Naive thymus-derived CD8-positive, alpha-beta T cell (primary cell): ENCODE measurements at places on chromosomes 12 and 14. TPM values are rescaled to one million over a fixed set of nuclear protein-coding genes. Genes with fewer than 3 reads are reported as not detected.
A peak's percentile ranks its signal among the peaks of the same experiment; 100 is the strongest.

GRCh38 chr12:32686340-32686739 is 7.2 kb downstream of the DNM1L start:
- no peaks in the 10 kb centered on the region for H3K36me3 ChIP-seq
- H3K27ac ChIP-seq, result no peak overlapping the region
- no peak for DNase-seq
- H3K4me1 ChIP-seq, result peaks cover 30% of the 10 kb centered on the region
- no peak overlapping the region for H3K4me3 ChIP-seq

P3H3 gene
- total RNA-seq, result 9.7 TPM

- H3K27ac ChIP-seq, result no peak overlapping the region
- no peak for DNase-seq
- peaks cover 9% of the 10 kb centered on the region for H3K4me1 ChIP-seq
- H3K36me3 ChIP-seq, result peaks cover 28% of the 10 kb centered on the region
- H3K4me3 ChIP-seq, result no peak overlapping the region
Observed at GRCh38 chr14:57413849-57414248, 23.5 kb downstream of the NAA30 start.

CDKL1 gene
- total RNA-seq, result 3.9 TPM

GRCh38 chr14:50225974-50226297 is 5.4 kb downstream of the SOS2 start:
- no peaks in the 10 kb centered on the region for H3K27me3 ChIP-seq
- H3K4me1 ChIP-seq, result peaks cover 64% of the 10 kb centered on the region
- no peak overlapping the region for H3K4me3 ChIP-seq
- H3K27ac ChIP-seq, result peak overlapping the region; percentile 95
- H3K36me3 ChIP-seq, result no peaks in the 10 kb centered on the region

DNA sequence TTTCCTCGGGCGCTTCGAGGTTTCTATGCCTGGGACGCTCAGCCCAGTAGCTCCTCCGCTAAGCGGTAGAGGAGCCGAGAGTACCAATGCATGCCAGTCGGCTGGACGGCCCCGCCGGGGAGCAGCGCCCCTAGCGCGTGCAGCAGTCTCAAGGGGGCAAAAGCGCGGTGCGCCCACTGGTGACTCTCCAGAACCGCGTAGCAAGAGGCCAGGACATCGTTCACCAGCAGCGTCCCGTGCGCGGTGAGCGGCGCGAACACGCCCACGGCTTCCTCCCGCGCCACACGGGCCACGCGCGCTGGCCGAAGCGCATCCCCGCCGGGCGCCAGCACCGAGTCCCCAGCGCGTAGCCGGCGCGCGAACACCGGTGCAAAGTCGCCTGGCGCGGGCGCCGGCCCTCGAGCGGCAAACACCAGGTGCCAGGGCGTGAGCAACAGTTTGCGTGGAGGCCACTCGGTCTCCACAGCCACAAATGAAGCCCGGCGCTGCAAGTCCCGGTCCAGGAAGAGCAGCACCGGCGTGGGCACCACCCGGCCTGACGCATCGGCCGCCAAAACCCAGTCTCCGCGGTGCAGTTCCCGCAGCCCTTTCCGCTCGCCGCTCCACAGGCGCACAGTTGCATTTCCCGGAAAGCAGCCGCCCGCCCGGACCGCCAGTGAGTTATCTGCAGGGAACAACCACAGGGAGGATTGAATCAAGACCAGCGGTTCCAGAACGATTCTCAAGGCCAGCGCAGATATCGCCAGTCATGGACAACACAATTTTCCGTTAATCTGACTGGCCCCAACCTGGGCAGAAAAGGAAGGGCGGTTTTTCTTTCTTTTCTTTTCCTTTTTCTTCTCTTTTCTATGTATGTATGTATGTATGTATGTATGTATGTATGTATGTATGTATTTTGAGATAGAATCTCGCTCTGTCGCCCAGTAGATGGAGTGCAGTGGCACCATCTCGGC is 4.5 kb downstream of the DHH start:
- peaks cover 63% of the 10 kb centered on the region for H3K4me1 ChIP-seq
- no peaks in the 10 kb centered on the region for H3K36me3 ChIP-seq
- DNase-seq, result no peak
- H3K27me3 ChIP-seq, result peaks cover 64% of the 10 kb centered on the region
- H3K27ac ChIP-seq, result no peak overlapping the region
- peak overlapping the region; percentile 80 for H3K4me3 ChIP-seq

GRCh38 chr12:107545737-107546353 is 139.8 kb upstream of the PWP1 start:
- H3K4me3 ChIP-seq, result no peak overlapping the region
- peaks cover 50% of the 10 kb centered on the region for H3K36me3 ChIP-seq
- no peaks in the 10 kb centered on the region for H3K27me3 ChIP-seq
- no peak for DNase-seq
- H3K27ac ChIP-seq, result peak overlapping the region; percentile 86

PTGES3 gene
- total RNA-seq, result 179 TPM

DNA sequence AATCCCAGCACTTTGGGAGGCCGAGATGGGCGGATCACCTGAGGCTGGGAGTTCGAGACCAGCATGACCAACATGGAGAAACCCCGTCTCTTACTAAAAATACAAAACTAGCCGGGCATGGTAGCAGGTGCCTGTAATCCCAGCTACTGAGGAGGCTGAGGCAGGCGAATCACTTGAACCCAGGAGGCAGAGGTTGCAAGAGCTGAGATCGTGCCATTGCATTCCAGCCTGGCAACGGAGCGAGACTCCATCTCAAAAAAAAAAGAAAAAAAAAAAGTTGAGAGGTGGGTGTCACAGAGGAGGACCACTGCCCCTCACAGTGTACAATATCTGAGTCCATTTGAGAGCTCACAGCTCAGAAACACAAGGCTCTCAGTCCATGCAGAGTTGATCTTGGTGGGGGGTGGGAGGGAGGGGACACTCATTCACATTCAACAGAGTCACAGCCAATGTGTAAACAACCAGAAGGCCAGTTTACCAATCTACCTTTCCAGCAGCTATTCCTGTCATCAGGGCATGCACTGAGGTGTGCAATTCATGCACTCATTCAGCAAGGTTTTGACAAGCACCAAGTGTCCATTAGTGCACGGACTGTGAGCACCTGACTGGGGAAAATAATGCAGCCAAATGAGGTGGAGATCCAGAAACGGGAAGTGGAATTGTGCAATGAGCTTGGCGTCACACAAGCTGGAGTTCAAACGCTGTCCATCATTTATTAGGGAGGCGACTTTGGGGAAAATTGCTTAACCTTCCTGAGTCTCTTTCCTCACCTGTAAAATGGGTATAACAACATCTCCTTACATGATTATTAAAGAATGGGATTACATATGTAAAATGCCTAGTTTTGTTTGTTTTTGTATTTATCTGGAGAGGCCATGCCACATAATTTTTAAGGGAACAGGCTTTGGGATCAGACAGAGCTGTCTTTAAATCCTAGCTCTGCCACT is 4.4 kb upstream of the EIF5 start:
- H3K27ac ChIP-seq, result no peak overlapping the region
- DNase-seq, result no peak
- H3K27me3 ChIP-seq, result no peaks in the 10 kb centered on the region
- H3K4me1 ChIP-seq, result no peaks in the 10 kb centered on the region

GRCh38 chr12:27015730-27016076 is 1.5 kb upstream of the TM7SF3 start:
- peak overlapping the region; percentile 95 for H3K4me3 ChIP-seq
- H3K36me3 ChIP-seq, result peaks cover 3% of the 10 kb centered on the region
- DNase-seq, result no peak
- H3K27ac ChIP-seq, result peak overlapping the region; percentile 99

YARS2 gene
- total RNA-seq, result 19.2 TPM

MANSC4 gene
- total RNA-seq, result not detected

GRCh38 chr12:45216230-45216982 is 511 bp downstream of the ANO6 start:
- DNase-seq, result peak; percentile 58
- H3K27ac ChIP-seq, result peak overlapping the region; percentile 96
- no peaks in the 10 kb centered on the region for H3K36me3 ChIP-seq
- H3K4me3 ChIP-seq, result peak overlapping the region; percentile 99

DNA sequence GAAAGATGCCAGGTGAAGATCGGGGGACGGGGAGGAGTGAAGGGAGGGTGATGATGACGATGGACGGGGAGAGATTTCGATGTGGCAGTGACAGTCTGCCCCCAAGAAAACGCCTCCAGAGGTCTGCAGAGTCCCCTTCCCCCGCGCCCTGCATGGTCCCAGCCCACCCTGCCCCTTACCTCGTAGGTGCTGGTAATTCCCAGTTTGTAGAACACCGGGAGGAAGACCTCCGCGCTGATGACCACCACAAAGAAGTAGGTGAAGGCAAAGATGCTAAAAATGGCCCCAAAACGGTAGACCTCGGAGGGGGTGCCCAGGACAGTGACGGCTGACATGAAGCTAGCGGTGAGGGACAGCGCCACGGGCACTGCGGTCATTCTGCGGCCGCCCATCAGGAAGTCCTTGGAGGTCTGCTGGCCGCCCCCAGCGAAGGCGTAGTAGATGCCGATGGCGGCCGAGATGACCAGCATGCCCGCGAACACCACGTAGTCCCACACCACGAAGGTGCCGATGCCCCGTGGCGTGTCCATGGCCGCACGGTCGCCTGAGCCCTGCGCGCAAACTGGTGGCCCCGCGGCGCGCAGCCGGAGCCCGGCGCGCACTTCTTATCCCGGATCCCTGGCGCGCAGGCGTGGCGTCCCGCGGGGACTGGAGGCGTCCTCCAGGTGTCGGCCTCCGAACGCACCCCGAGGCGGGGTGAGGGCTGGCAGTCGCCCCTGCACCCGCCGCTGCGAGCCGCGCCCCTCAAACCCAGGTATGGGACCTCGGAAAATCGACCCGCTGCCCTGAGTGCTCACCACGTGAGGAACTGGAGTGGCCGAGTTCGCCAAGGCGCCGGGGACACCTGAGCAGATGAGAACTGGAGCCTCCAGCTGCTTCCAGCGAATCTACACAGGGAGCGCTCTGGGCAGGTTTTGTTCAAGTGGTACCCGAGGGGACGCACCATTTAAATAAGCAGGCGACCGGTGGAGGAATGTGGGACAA is at the start of gene SLC5A8:
TSS of gene SLC5A8 (minus strand) at position 920 of the 984 bp plus-strand sequence. CDS start at position 530, 390 bp downstream.
- no peak within 1 kb of the TSS for H3K4me3 ChIP-seq
- peaks cover 45% of the 10 kb centered on the region for H3K27me3 ChIP-seq
- no peaks in the 10 kb centered on the region for H3K4me1 ChIP-seq

GPR137C gene
- 0.18 TPM for total RNA-seq

DNA sequence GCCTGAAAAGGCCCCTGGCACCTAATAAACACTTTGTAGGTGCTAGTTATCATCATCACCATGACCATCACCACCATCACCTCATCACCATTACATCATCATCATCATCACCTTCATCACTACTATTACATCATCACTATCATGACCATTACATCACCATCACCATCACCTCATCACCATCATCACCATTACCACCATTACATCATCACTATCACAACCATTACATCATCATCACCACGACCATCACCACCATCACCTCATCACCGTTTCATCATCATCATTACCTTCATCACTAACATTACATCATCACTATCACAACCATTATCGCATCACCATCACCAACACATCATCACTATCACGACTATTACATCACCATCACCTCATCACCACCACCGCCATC is 132.8 kb downstream of the RIMBP2 start:
- no peak for DNase-seq
- H3K4me3 ChIP-seq, result no peak overlapping the region
- no peak overlapping the region for H3K27ac ChIP-seq
- peaks cover 10% of the 10 kb centered on the region for H3K27me3 ChIP-seq
- no peaks in the 10 kb centered on the region for H3K4me1 ChIP-seq
- peaks cover 2% of the 10 kb centered on the region for H3K36me3 ChIP-seq

DNA sequence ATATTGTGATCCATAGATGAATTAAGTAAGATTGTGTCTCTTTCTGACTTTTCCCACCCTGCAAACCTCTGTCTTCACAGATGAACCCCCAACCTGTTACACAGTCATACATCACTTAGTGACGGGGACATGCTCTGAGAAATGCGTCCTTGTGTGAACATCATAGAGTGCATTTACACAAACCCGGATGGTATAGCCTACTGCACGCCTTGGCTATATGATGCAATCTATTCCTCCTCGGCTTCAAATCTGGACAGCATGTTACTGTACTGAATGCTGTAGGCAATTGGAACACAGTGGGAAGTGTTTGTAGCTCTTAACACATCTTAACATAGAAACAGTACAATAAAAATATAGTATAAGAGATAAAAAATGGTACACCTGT is 7.4 kb upstream of the TESPA1 start:
- peak overlapping the region; percentile 96 for H3K4me3 ChIP-seq
- H3K36me3 ChIP-seq, result no peaks in the 10 kb centered on the region
- peak overlapping the region; percentile 95 for H3K27ac ChIP-seq
- peaks cover 70% of the 10 kb centered on the region for H3K4me1 ChIP-seq
- H3K27me3 ChIP-seq, result no peaks in the 10 kb centered on the region

GRCh38 chr12:120719072-120719471 is 6.6 kb upstream of the ACADS start:
- peaks cover 87% of the 10 kb centered on the region for H3K36me3 ChIP-seq
- H3K27me3 ChIP-seq, result no peaks in the 10 kb centered on the region
- no peak overlapping the region for H3K27ac ChIP-seq
- no peak overlapping the region for H3K4me3 ChIP-seq
- H3K4me1 ChIP-seq, result peaks cover 8% of the 10 kb centered on the region

DNA sequence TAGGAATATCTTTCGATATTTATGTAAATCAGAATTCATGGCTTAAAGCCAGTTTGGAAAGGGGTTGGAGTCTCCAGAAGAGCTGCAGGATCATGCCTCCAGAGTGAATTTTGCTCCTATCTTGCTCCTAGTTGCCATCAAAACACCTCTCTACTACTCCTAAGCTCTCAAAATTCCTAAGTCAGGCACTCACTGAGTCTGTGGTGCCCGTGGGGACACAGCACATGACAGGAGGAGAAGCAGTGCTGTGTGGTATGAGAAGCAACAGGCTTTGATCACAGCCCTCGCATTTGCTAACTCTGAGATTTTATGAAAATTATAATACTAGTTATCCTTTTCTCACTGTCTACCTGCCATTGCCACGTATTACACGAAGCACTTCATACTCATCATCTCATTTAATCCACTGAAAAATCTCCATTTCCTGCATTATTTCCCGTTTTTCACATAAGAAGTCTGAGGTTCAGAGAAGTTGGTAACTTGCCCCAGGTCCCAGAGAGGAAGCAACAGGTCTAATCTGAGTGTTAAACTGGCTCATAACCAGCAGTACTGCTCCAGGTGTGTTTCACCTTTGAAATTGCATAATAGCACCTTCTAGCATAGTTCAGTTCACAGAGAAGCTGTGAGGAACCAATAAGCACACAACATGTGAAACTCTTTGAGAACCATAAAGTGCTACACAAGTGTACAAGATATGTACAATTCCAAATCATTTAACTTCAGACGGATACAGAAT is 33.1 kb upstream of the SLC35F4 start:
- H3K4me1 ChIP-seq, result no peaks in the 10 kb centered on the region
- H3K36me3 ChIP-seq, result no peaks in the 10 kb centered on the region
- peaks cover 14% of the 10 kb centered on the region for H3K27me3 ChIP-seq
- DNase-seq, result no peak
- no peak overlapping the region for H3K27ac ChIP-seq
- H3K4me3 ChIP-seq, result no peak overlapping the region

BTG1 gene
- total RNA-seq, result 544 TPM

RHEBL1 gene
- total RNA-seq, result 3.6 TPM
